ENCODE measurements at places on chromosomes 1 and 21. TPM values are rescaled to one million over a fixed set of nuclear protein-coding genes. Genes with fewer than 3 reads are reported as not detected.
A peak's percentile ranks its signal among the peaks of the same experiment; 100 is the strongest.

- H3K4me3 ChIP-seq: no peak overlapping the region
- H3K4me1 ChIP-seq: no peaks in the 10 kb centered on the region
- no peaks in the 10 kb centered on the region for H3K36me3 ChIP-seq
- no peak for DNase-seq
- H3K27me3 ChIP-seq: no peaks in the 10 kb centered on the region
- no peak overlapping the region for H3K27ac ChIP-seq
Measured at GRCh38 chr1:157352216-157352615, 200.1 kb downstream of the FCRL5 start.

GRCh38 chr21:23601549-23601948, 2005.7 kb downstream of the MRPL39 start:
- DNase-seq: no peak
- no peaks in the 10 kb centered on the region for H3K27me3 ChIP-seq
- no peaks in the 10 kb centered on the region for H3K36me3 ChIP-seq
- no peak overlapping the region for H3K27ac ChIP-seq
- H3K4me1 ChIP-seq: no peaks in the 10 kb centered on the region
- H3K4me3 ChIP-seq: no peak overlapping the region

GRCh38 chr1:205237526-205238484, 10.1 kb downstream of the TMCC2 start:
- no peaks in the 10 kb centered on the region for H3K27me3 ChIP-seq
- DNase-seq: no peak
- H3K4me1 ChIP-seq: peaks cover 5% of the 10 kb centered on the region
- H3K36me3 ChIP-seq: no peaks in the 10 kb centered on the region

- H3K27ac ChIP-seq: peak overlapping the region; percentile 7
- no peaks in the 10 kb centered on the region for H3K27me3 ChIP-seq
- peaks cover 16% of the 10 kb centered on the region for H3K36me3 ChIP-seq
- H3K4me3 ChIP-seq: no peak overlapping the region
- DNase-seq: no peak
- peaks cover 13% of the 10 kb centered on the region for H3K4me1 ChIP-seq
Measured at GRCh38 chr1:119987686-119988085, 81.8 kb downstream of the NOTCH2 start.

DNA sequence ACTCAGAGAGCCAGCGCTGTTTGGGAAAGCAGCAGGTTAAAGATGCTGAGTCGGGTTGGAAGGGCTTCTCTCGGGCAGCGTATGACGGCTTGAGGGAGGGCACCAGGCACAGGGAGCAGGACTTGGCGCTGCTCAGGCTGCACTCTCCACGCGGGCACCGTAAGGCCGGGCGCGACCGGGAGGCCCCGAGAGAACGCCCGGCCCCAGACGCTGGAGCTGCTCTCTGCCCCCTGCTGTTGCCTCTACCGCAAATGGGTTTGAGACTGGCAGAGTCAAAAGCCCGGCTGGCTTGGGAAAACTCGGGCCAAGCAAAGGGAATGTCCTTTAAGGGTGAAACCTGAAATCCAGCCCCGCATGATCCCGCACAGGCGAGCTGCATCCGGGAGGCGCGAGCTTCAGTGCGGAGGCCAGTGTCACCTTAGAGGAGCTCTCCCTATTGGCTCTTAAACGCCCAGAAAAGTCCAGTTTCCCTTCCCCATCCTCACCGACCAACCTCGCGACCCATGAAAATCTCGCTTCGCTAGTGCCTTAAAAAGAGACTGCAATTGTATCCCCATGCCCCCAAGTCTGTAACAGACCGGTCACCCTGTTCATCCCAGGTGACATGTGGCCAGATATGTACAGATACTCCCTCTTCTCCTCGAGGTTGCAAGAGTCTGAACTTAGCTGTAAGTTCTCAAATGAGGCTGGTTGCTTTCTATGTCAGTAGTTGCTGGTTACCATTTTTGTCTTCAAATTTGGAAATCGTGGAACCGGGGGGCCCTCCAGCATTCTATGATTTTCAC, 1.1 kb downstream of the PRRX1 start:
- H3K36me3 ChIP-seq: no peaks in the 10 kb centered on the region
- DNase-seq: no peak

DNA sequence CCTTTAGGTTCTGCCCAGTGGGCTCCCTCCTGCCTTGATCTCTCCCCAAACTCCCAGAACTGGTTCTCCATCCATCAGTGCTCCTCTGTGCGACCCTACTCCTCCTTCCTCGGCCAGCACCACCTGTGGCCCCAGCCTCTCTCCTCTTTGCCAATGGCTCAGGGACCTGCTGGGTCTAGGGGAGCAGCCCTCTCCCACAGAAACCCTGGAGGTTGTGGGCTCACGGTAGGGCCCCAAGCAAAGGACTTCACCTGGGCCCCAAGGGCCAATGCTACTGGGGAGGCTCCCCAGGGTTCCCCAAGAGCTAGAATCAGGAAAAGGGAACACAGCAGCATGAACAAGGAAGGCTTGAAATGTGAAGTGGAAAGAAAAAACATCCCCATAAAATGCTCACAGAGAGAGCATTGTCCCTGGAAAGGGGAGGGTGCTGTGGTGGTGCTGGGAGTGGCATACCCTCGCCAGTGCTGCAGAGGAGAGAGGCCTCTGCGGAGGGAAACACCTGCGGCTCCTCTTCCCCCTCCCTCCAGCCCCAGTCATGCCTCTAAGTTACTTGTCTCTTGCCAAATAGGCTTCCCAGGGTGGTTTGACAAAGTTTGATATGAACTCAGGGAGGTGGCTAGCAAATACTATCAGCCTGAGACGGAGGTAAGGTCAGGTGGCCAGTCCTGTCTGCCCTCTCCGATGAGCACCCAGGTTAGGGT, 2.5 kb downstream of the TMEM63A start:
- peaks cover 20% of the 10 kb centered on the region for H3K4me1 ChIP-seq
- no peaks in the 10 kb centered on the region for H3K27me3 ChIP-seq
- peak overlapping the region; percentile 93 for H3K27ac ChIP-seq
- peaks cover 30% of the 10 kb centered on the region for H3K36me3 ChIP-seq

DNA sequence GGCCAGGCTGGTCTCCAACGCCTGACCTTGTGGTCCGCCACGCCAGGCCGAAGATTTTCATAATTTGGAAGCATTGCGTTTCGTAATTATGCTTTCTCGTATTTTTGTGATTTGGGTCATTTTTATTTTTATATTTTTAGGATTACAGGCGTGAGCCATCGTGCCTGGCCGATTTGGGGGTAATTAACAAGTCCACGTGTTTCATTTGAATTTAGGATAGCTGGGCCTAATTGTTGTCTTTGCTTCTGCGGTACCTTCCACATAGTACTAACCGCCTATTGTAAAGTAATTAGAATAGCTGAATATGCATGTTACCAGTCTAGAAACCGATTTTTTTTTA, 1.0 kb downstream of the RCC1 start:
- peaks cover 48% of the 10 kb centered on the region for H3K4me1 ChIP-seq
- H3K27me3 ChIP-seq: no peaks in the 10 kb centered on the region
- DNase-seq: no peak
- peak overlapping the region; percentile 83 for H3K27ac ChIP-seq
- peak overlapping the region; percentile 61 for H3K4me3 ChIP-seq

DNA sequence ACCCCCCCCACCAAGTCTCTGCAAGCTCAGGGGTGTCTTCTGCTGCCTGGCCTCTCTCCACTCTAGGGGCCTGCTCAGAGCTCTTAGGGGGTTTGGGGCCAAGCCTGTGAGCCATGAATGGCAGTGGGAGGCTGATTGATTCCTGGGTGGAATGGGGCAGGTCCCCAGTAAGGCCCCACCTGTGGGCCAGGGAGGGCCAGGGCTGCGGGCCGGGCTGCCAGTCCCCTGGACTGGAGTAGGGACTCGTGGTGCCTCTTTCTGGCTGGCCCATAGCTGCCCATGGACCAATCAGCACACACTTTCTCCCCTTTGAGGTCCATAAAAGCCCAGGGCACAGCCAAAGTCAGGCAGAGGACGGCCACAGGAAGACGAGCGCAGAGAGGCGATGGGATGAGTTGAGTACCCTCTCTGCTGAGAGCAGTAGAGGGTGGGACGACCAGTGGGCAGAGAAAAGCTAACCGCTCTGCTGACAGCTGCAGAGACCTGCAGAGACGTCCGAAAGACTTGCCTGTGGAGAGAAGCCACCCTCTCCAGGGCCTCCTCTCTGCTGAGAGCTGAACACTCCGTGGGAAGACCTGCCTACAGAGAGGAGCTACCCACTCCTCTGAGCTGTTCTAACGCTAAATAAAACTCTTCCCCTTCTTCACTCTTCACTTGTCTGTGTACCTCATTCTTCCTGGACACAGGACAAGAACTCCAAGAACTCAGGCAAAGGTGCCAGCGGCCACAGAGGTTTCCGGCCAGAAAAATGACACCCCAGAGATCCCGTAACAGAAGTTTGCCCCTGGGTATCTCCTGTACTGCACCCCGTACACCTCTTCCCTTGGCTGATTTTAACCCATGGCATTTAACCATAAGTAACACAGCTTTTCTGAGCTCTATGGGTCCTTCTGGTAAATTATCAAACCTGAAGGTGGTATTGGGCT, 38.2 kb upstream of the TARDBP start:
- H3K36me3 ChIP-seq: no peaks in the 10 kb centered on the region
- DNase-seq: no peak
- H3K4me1 ChIP-seq: no peaks in the 10 kb centered on the region
- no peak overlapping the region for H3K4me3 ChIP-seq
- no peak overlapping the region for H3K27ac ChIP-seq
- H3K27me3 ChIP-seq: no peaks in the 10 kb centered on the region

DNA sequence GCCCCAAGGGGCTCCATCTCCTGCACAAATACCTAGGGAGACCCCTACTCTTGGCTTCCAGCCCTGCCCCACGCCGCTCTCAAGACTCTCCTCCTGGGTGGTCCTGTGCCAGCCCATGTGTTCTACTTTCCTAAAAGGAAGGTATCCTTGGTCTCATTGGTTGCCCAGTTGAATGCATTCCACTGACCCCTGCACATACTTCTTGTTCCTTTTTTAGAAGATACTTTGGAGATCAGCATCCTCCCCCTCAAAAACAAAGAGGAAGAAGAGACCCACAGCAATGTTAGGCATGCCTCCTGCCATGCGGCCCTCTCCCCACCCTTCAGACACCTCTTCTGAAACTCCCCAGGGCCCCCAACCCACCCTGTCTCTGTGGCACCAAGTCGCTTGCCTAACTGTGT, 4.1 kb downstream of the SLAMF9 start:
- H3K4me3 ChIP-seq: no peak overlapping the region
- DNase-seq: no peak
- no peak overlapping the region for H3K27ac ChIP-seq
- H3K36me3 ChIP-seq: no peaks in the 10 kb centered on the region
- peaks cover 33% of the 10 kb centered on the region for H3K27me3 ChIP-seq

GRCh38 chr1:94209425-94209824, 28.0 kb downstream of the ARHGAP29 start:
- no peak for DNase-seq
- H3K4me3 ChIP-seq: no peak overlapping the region
- no peak overlapping the region for H3K27ac ChIP-seq
- peaks cover 5% of the 10 kb centered on the region for H3K4me1 ChIP-seq
- no peaks in the 10 kb centered on the region for H3K27me3 ChIP-seq

GRCh38 chr1:27042670-27043069, 30.0 kb upstream of the TENT5B start:
- H3K27me3 ChIP-seq: no peaks in the 10 kb centered on the region
- no peaks in the 10 kb centered on the region for H3K36me3 ChIP-seq
- H3K4me1 ChIP-seq: peaks cover 7% of the 10 kb centered on the region

DNA sequence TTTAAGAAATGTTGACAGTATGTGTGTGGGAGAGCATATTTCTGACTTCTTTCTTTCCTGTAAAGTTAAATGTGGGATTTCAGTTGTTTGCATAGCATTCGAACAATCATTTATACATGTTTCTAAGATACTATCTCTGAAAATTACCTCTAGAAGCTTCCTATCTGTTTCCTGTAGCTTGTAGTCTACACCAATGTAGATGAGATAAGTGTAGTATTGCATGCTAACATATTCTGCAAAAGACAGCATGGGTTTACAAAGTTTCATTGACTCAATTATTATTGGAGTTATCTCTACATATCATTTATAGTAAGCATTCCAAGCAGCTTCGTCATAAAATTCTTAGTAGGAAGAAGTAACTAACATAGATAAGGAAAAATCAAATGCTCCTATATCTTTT, 98.9 kb upstream of the DPYD start:
- no peaks in the 10 kb centered on the region for H3K36me3 ChIP-seq
- no peak overlapping the region for H3K4me3 ChIP-seq
- no peak overlapping the region for H3K27ac ChIP-seq
- no peaks in the 10 kb centered on the region for H3K27me3 ChIP-seq

DNA sequence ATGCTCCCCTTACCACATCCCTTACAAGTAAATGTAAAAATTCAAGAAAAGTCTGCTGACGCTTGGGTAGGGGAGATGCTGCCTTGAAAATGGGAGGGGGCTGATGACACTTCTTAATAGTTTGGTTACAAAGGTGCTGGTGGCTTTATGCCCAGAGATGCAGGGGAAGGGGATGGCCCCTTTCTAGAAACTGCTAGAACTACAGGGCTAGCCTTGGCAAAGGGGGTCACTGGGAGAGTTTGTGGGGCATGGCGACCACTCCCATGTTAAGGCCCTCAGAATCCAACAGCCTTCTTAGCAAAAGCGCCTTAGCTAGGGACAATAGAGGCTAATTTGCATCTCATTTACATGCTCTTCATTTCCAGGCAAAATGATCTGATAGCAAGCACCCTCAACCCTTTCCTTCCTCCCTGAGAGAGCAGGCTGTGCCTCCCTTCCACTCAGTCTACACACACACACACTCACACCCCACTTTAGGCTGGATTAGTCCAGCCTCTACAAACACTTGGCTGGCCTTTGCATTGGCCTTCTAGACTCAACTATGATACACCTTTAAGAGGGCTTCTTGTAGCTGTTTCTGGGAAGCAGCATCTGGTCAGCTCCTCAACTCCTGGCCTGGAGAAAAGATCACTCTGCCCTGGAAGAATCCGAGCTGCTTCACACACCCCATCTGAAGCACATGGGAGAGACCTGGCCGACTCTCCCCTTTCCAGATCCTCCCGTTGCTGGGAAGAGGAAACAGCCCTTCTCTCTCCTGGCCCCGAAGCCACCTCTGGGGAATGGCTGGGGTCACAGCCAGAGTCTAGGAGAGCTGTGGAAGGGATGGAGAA, 1.7 kb downstream of the SEMA6C start:
- no peaks in the 10 kb centered on the region for H3K27me3 ChIP-seq
- no peaks in the 10 kb centered on the region for H3K36me3 ChIP-seq
- peak overlapping the region; percentile 81 for H3K4me3 ChIP-seq

Gene GJB4
- total RNA-seq: not detected

Gene OR2T5
- total RNA-seq: not detected

Gene TNFRSF18
- total RNA-seq: 1.1 TPM

Gene RHD
- 0.10 TPM for total RNA-seq

Gene LENEP
- not detected for total RNA-seq
